CD4-positive, alpha-beta T cell treated with Interleukin-10 for 1 hour (primary cell): ENCODE measurements at places on chromosomes 16 and 17.

- no peak for DNase-seq
Observed at GRCh38 chr16:83676086-83676485, 131.7 kb upstream of the HSBP1 start.

DNA sequence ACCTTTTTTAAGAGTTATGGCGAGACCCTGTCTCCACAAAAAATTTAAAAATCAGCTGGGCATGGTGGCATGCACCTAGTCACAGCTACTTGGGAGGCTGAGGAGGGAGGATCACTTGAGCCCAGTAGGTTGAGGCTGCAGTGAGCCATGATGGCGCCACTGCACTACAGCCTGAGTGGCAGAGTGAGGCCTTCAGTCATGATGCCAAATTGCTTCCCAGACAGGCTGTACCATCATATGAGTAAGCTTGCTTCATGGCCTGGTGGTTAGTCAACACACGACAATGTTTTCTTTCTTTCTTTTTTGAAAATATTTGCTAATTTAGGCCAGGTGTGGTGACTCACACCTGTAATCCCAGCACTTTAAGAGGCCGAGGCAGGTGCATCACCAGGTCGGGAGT is 12.5 kb downstream of the NTAN1 start:
- no peak for DNase-seq

DNA sequence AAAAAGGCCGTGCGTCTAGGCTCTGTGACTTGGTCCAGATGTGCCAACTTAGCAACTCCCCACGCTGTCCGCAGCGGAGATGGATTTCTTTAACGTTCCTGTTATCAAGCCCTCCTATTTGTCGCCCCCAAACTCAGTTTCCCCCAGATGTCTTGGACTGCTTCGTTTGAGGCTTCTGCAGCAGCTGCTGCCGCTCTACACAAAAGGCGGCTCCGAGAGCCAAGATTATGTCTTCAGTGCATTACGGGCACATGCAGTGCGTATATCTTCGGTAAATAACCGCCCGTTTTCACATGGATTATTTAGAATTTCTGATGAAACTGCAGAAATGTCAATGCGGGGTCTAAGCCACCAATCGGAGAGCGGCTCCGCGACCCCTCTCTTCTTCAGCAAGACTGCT is 240.6 kb upstream of the ZFHX3 start:
- no peak for DNase-seq

DNA sequence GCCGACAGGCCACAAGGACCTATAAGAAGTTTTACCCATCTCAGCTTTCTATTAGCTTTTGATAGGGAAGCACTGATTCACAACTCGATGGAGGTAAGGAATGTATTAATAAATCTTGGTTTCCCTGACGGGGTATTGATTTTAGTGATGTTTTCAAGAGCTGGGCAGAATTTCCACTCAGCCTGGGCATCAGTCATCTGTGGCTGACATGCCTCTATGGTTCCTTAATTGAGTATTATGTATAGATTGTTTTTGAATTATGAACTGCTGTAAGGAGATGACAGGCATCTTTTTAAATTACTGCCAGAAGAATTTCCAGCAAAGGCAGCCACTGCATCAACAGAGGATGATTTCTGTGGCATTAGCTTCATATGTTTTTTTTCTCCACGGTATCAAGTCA is 128.6 kb downstream of the CPPED1 start:
- no peak for DNase-seq

GRCh38 chr17:37488607-37489196 is 989 bp upstream of the DUSP14 start:
- DNase-seq = peak; percentile 54

- DNase-seq = no peak
Observed at GRCh38 chr17:31099016-31099415, 4.2 kb downstream of the NF1 start.

- DNase-seq = no peak
Observed at GRCh38 chr17:47239967-47240651, 13.5 kb upstream of the ITGB3 start.

GRCh38 chr17:81285179-81285878 is 9.8 kb downstream of the SLC38A10 start:
- DNase-seq = peak; percentile 60

DNA sequence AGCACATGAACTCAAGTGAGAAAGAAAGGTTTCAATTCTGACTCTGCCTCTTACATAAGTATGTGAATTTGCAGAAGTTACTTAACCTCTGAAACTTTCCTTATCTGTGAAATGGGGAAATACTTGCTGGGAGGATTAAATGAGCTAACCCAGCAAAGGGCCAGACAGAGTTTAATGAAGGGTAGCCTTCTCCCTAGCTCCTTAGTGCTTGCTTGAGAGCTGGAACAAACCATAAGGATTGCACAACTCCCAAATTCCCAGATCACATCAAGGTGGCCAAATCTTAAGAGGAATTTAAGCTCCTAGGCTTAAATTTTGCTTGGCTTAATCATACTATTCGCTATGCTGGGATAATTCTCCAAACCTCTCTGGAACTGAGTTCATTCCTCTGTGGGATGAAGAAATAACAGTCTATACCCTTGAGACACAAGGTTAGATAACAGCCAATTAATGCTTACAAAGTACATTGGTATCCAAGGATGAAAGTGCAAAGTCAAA is 11.8 kb upstream of the WSB1 start:
- DNase-seq = no peak

DNA sequence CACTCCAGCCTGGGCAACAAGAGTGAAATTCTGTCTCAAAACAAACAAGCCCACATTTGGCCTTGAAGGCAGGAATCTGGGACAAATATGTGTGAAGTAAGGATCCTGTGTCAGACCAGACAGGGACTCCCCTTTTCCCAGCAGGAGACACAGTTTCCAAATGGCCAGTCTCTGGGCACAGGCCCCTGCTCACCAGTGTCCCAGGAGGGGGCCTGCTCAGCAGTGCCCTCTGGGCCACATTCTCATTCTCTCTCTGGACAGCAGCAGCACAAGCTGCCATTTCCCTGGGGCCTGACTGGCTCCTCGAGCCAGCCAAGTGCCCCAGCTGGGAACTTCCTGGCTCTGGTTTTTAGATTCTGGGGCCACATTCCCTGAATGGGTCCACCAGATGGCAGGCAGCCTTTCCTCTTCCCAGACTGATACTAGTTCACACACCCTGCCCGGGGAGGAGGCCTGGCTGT is 11.7 kb upstream of the MNT start:
- DNase-seq = no peak

GRCh38 chr16:67471758-67472384 is 9.1 kb downstream of the ATP6V0D1 start:
- DNase-seq = no peak

GRCh38 chr17:30568117-30568430 is 90.9 kb downstream of the GOSR1 start:
- DNase-seq = no peak

- DNase-seq = no peak
Observed at GRCh38 chr16:85330006-85330693, 217.9 kb upstream of the CIBAR2 start.

- DNase-seq = no peak
Observed at GRCh38 chr17:3798273-3799180, 2.5 kb downstream of the ITGAE start.

- no peak for DNase-seq
Observed at GRCh38 chr17:5618476-5618875, 34.2 kb upstream of the NLRP1 start.

GRCh38 chr17:19883537-19884215 is 15.9 kb upstream of the ULK2 start:
- DNase-seq = no peak

GRCh38 chr17:65182233-65182632 is 45.1 kb downstream of the RGS9 start:
- no peak for DNase-seq

GRCh38 chr16:89114159-89114981 is 20.7 kb downstream of the ACSF3 start:
- DNase-seq = no peak

GRCh38 chr17:57708410-57708809 is 36.7 kb downstream of the CCDC182 start:
- no peak for DNase-seq

DNA sequence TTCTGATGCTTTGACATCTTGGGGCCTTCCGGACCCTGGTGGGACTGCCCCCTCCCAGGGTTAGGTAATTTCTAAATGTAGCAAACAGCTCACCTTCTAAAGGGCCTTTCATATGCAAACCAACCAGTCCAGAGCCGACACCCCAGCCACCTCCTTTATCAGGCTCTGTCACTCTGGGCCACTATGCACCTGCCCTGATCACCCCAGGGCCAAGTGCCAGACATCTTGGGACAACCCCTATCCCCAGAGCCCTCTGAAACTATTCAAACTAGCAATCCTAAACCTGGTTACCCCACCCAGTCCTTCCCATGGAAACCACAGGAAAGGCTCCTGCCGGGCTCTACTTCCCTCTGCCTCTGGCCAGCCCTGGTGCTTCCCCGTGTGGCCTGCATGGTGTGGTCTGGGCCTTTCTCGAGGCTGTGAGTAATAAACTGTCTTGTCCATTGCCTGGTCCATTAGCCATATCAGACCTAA is 91.2 kb upstream of the TNRC6C start:
- DNase-seq = no peak

- peak; percentile 60 for DNase-seq
Observed at GRCh38 chr17:78789663-78790181, 7.6 kb upstream of the CYTH1 start.

- peak; percentile 17 for DNase-seq
Observed at GRCh38 chr17:78889531-78889930, 13.5 kb downstream of the CEP295NL start.

GRCh38 chr16:58393138-58393504 is 850 bp downstream of the GINS3 start:
- no peak for DNase-seq

GRCh38 chr16:3858801-3859200 is 21.7 kb downstream of the CREBBP start:
- no peak for DNase-seq

DNA sequence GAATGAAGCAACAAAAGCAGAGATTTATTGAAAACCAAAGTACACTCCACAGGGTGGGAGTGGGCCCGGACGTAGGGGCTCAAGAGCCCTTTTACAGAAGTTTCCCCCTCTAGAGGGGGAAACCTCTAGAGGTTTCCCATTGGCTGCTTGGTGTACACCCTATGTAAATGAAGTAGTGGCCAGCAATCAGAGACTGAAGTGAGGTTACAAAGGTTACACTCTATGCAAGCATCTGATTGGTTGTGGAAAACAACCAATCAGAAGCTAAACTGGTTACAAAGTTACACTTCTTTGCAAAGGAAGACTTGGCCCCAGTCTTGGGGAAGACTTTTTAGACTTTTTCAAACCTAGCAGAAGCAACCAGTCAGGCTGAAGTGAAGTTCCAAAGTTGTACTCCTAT is 27.1 kb downstream of the CRAMP1 start:
- no peak for DNase-seq

- no peak for DNase-seq
Observed at GRCh38 chr16:12837756-12838155, 34.1 kb upstream of the CPPED1 start.

DNA sequence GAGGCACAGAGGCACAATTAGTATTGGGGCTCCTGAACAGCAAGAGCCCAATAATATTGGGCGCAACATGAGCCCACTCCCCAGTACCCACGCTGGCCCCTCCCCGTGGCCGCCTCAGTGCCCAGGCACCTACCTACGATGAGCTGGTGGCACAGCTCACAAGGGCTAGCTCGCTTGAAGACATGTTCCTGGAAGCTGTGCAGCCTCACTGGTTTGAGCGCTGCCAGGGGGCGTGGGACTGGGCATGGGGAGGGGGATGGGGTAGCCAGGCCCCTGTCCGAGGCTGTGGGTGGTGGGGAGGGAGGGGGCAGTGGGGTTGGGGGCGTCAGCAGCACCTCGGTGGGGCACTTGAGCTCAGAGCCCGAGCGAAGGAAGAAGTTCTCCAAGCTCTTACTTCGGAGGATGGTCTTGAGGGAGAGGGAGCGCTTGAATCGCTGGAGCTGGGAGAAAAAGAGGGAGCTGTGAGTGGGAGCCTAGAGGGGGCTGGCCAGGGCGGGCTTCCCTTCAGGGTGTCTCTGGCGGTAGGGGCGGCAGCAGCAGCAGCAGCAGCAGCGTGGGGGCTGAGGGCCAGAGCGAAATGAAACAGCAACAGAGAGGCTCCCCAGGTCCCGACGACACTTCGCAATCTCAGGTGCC is 7.9 kb downstream of the STAC2 start:
- DNase-seq = no peak

DNA sequence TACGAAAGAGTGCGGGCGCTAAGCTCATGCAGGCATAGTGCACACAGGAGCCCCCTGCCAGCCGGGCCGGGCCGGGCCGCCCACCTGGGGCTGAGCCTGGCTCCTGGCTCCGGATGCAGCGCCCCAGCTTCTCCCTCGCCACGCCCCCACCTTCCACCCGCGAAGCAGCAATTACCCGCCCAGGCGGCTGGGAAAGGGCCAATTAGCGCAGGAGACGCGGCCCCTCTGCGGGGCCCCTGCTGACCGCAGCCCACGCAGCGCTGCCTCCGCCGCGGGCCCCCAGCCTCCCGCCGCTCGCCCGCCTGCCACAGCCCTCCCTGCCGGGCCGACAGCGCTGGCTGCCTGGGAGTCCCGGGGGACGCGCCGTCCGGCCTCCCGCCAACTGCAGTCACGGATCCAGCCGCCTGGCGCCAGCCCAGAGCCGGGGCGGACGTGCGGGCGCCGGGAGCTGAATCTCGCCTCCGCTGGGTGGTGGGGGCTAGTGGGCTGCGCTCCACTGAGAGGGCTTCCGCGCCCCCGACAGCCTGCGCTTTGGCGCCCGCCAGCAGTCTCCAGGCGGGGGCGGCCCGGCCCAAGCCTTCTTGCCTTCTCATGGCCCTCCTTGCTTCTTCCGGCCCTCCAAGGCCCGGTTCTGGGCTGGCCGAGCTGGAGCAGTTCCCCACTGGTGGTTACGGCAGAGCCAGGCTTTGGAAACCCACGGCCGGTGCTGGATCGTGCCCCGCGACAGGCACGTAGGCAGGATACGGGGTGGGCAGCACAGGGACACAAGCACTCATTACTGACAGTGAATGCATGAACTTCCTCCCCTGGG is 14.9 kb upstream of the CBFB start:
- DNase-seq = peak; percentile 73

DNA sequence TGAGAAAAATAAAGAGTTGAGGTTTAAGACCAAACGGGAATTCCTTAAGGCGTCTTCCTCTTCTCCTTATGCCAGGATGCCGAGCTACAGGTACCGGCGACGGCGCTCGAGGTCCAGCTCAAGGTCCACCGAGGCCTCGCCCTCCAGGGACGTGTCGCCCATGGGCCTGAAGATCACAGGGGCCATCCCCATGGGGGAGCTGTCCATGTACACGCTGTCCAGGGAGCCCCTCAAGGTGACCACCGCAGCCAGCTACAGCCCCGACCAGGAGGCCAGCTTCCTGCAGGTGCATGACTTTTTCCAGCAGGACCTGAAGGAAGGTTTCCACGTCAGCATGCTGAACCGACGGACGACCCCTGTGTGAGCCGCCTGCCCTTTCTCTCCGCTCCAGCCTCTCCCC is 13.7 kb upstream of the CACNG1 start:
- DNase-seq = no peak

GRCh38 chr16:69823831-69824563 is 61.9 kb downstream of the WWP2 start:
- DNase-seq = no peak
